Peyer's patch (tissue), 4 donors: ENCODE measurements at places on chromosomes 11 and 22. TPM values are rescaled to one million over a fixed set of nuclear protein-coding genes. Genes with fewer than 3 reads are reported as not detected.

GRCh38 chr11:44799012-44799411 lies 72.2 kb downstream of the TSPAN18 start:
- DNase-seq = no peak

The CARD10 gene
- 74.3 TPM for total RNA-seq

- no peak for DNase-seq
Observed at GRCh38 chr22:45631140-45631840, 40.3 kb upstream of the ATXN10 start.

The ACTN3 gene
- not detected for total RNA-seq

- peak; percentile 43 for DNase-seq
Observed at GRCh38 chr22:19875061-19875530, 20.4 kb upstream of the GNB1L start.

The CAVIN3 gene
- total RNA-seq = 18.0 TPM

GRCh38 chr22:49685686-49686085 lies 142.0 kb downstream of the BRD1 start:
- no peak for DNase-seq

- DNase-seq = no peak
Observed at GRCh38 chr11:62603072-62603408, 1.4 kb upstream of the MTA2 start.

The TBX10 gene
- total RNA-seq = 64.1 TPM

The LIF gene
- 8.2 TPM for total RNA-seq

- DNase-seq = no peak
Observed at GRCh38 chr11:10893714-10894151, 35.9 kb upstream of the ZBED5 start.

- DNase-seq = no peak
Observed at GRCh38 chr22:22925805-22926369, 38.3 kb downstream of the IGLL5 start.

DNA sequence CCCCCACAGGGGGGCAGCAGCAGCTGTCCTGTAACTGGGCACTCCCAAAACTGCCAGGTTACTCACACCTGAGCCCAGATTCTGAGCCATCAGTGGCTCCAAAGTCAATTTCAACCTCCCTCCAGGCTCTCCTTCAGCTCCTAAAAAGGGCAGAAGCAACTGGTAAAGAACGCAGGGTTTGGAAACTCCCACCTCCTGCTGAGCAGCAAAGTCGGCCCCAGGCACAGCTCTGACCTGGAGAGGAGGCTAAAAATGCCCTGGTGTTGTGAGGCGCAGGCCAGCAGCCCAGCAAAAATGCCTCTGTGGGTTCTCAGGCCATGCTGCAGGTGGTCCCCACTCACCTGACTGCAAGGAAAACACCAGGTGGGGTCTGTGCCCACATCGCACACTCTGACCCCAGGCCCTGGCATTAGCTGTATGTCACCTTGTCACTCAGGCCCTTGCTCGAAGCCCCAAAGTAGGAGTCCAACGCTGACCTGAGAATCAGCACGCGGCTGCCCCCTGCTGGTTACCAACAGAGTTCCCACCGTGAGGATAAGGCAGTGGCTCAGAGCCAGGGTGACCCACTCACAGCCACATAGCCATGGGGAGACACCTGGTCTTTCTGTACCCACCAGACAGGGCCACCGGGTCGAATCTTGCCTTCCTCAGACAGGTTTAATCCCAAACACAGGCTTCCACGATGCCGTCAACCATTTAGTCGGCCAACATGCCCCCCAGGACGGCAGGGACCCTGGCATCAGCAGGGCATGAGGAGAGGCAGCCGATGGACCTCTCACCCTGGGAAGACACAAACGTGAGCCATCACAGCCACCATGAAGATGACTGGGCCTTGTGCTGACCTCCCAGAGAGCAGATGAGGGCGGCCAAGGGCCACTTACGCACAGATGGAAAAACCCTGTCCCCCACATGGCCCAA lies 11.1 kb downstream of the POLR3H start:
- peak; percentile 61 for DNase-seq

GRCh38 chr11:95500466-95500865 lies 269.5 kb upstream of the SESN3 start:
- no peak for DNase-seq

DNA sequence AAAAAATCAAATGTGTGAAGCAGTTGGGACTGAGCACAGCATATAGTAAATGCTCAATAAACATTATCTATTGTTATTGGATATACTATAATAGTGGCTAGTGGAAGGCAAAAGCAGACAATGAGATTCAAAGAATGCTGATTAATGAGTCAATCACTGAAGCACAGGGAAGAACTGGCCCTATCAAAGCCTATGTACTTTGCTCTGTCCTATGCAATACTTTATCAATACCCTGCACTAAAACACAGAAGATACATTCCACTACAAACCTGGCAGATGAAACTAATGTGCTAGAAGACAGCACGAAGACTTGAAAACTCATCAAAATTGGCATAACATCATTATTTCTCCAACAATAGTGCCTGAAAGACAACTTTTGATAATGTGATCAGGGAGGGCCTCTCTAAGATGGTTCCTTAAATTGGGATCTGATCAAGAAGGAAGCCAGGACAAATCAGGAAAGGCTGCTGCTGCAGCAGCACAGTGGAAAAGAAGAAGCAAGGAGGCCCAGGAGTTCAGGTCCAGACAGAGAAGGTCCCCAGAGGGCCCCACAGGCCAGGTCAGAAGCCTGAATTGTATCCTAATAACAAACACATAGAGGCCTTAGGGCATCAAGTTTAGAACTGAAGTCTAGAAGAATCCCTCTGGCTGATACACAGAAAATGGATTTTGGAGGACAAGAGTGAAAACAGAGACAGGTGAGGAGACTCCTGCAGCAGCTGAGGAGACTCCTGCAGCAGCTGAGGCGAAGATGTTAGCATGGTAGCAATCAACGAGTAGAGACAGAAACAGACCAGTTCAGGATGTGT lies 18.6 kb downstream of the PI4KA start:
- no peak for DNase-seq

DNA sequence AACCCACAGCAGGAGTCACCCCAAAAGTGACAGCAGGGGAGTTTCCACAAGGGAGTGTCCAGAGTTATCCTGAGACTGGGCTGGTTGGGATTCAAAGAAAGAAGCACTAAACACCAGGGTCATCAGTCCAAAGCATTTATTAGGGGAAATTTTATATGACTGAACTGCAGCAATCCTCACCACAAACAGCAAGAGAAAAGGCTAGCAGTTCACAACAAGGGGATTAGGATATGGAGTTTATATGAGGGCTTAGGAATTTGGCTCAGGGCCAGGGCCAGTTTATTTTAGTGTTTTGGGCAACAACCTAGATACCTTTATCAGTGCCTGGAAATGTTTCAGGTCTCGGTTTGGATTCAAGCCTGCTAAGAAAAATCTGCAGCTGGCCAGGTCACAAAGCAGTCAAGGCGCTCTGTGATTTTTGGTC lies 4.6 kb upstream of the TMEM126A start:
- DNase-seq = no peak

DNA sequence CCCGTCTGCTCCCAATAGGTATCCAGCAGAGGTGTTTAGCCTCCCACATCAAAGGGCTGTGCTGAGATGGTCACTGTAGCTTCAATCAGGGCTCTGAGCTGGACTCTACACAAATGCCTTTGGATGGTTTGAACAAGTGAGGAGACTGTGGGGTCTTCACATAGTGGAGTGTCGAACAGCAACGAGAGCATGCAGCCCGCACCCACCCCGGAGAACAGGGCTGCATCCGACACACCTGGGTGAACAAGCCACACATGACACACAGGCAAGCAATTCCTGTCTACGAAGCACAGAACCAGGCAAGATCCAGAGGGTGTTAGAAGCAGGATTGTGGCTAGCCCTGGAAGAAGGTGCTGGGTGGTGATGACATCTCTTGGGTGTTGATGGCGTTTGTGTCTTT lies 58.0 kb upstream of the FGF3 start:
- peak; percentile 24 for DNase-seq

GRCh38 chr11:123545726-123546270 lies 108.6 kb downstream of the SCN3B start:
- DNase-seq = no peak

The OR10A2 gene
- total RNA-seq = not detected

The PITPNM1 gene
- total RNA-seq = 126 TPM
